ENCODE measurements at places on chromosomes 5 and 9.

GRCh38 chr5:16431490-16431889 is 34.1 kb downstream of the ZNF622 start:
- DNase-seq: no peak

- no peak for DNase-seq
Measured at GRCh38 chr5:119255571-119256356, 100.1 kb upstream of the TNFAIP8 start.

- DNase-seq: no peak
Measured at GRCh38 chr9:9061627-9062026, 1262.0 kb upstream of the DMAC1 start.

GRCh38 chr9:109022873-109023272 is 9.6 kb upstream of the CTNNAL1 start:
- no peak for DNase-seq

DNA sequence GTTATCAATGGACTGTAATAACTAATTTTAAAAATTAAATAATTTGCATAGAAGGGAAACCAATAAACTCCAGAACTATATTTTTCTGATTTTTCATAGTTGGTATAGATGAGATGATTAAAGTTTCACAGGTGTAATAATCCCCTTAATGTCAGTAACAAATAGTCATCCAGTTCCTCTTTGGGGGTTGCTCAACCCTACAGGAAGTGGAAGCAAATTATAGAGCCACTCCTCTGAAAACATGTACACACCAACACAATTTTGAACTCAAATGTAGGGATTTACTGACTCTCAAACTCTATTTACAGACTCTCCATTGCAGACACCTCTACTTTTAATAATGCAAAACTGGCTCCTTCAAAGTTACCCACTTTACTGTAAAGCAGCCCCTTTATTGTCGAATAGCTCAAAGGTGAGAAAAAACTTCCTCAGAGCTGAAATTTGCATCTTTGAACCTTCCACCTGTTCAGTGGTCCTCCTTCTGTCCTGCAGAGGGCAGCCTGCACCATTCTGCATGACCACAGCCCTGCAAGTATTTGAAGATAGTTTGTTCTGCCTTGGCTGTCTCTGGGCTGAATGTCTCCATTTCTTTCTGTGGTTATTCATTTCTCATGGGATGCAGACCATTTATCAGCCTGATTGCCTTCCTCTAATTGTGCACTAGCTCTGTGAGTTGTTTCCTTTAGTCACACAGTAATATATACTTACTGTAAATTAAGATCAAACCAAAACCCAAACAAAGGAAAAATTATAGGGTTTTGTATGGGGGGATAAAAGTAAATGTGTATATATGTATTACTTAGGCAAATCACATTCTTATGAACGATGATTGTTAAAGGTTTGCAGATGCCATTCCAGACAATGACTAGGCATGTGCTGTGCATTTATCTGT is 383.2 kb upstream of the SGCD start:
- DNase-seq: peak; percentile 10

GRCh38 chr5:42057254-42057690 is 132.2 kb downstream of the FBXO4 start:
- no peak for DNase-seq

GRCh38 chr9:69218166-69218565 is 44.1 kb downstream of the TJP2 start:
- no peak for DNase-seq

GRCh38 chr5:112614986-112615385 is 122.7 kb upstream of the APC start:
- DNase-seq: no peak

- DNase-seq: no peak
Measured at GRCh38 chr9:89541798-89542197, 43.9 kb upstream of the SEMA4D start.

GRCh38 chr9:3906437-3907213 is 380.8 kb upstream of the RFX3 start:
- no peak for DNase-seq

DNA sequence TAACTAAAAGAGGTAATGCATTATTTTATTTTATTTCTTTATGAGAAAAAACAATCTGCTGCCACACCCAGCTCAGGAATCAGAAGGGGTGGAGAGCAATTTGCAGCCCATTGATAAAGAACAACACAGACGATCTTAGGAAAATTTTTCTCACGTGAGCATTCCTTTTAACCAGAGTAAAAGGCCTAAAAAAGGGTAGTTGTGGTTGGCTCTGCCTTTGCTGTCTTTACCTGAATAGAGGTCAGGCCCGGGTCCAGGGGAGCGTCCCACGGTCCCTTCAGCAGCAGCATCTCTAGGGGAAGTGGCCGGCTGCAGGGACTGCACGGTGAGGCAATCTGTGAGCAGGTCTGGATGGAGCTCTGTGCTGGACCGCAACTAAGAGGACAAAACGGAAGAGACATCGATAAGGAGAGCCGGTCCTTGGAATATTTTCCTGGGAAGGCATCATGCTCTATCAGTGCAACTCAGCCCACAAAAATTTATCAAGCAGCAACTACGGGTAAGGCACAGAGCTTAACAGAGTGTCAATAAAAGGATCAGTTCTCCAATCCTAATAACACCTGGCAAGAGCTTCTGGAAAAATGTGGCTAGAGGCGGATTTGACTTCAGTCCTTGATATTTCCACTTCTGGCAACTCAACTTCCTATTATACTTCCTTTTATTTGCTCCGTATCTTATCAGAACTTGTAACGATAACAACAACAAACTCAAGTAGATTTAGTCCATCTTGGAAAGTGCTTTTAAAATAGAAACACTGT is 372.8 kb upstream of the RFX3 start:
- DNase-seq: no peak

GRCh38 chr9:127123064-127123890 is 842 bp upstream of the ANGPTL2 start:
- no peak for DNase-seq

GRCh38 chr5:117652036-117652957 is 1077.7 kb upstream of the SEMA6A start:
- DNase-seq: no peak

DNA sequence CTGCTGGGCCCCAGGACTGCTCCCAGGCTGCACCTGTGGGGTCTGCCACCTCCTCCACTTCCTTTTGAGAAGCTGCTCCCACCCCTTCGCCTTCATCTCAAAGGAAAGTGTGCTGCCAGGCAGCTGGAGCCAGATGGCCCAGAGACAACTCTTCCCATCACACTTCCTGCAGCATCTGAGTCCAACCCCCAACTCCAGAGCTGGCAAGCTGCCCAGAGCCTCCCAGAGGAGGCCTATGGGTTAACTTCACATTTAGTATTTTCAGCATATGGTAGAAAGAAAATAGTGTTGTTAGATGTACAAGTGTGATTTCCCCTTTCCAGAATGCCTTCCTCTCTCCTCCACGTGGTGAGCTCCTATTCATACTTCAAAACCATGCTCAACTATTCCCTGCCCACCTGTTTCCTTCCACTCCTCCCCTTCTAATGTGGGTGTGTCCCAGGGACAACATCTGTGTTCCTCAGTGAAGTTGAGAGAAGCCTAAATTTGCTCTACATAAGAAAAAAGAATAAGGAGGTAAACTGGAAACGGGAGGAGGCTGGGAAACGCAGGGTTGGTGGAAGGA is 38.6 kb upstream of the KCNMB1 start:
- no peak for DNase-seq

DNA sequence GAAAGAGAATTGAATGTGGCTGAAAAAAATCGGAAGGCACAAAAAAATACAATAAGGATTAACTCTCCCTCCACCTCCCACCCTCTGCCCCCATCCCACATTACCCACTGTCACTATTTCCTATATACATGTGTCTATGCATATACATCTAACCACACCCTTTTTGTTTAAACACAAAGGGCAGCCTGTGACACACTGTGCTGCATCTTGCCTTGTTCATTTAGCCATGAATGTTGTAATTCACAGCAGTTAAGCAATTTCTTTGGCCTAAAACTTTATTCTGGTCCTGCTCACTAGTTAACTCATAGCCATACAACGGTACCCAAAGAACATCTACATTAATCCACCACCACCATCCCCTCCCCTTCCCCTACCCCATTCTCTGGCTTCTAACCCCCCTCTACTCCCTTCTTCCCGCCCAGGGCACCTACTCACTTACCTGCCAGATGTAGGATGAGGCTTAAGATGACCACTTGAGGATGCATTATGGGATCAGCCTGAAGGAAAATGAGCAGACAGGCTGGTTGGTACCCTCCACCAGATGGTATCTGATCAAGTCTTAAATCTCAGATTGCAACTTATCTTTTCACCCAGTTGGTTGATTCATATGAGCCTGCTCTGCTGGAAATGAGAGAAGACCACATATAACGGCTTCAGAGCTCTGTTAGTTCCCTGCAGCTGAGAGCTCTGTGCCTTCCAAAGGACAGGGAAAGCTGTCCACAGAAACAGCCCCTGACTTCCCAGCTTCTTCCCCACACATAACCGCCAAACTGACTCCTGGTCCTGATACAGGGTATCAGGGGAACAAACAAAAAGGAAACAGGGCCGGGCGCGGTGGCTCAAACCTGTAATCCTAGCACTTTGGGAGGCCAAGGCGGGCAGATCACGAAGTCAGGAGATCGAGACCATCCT is 1.2 kb downstream of the HAVCR1 start:
- no peak for DNase-seq

GRCh38 chr5:32869216-32869615 is 158.1 kb downstream of the NPR3 start:
- DNase-seq: no peak

DNA sequence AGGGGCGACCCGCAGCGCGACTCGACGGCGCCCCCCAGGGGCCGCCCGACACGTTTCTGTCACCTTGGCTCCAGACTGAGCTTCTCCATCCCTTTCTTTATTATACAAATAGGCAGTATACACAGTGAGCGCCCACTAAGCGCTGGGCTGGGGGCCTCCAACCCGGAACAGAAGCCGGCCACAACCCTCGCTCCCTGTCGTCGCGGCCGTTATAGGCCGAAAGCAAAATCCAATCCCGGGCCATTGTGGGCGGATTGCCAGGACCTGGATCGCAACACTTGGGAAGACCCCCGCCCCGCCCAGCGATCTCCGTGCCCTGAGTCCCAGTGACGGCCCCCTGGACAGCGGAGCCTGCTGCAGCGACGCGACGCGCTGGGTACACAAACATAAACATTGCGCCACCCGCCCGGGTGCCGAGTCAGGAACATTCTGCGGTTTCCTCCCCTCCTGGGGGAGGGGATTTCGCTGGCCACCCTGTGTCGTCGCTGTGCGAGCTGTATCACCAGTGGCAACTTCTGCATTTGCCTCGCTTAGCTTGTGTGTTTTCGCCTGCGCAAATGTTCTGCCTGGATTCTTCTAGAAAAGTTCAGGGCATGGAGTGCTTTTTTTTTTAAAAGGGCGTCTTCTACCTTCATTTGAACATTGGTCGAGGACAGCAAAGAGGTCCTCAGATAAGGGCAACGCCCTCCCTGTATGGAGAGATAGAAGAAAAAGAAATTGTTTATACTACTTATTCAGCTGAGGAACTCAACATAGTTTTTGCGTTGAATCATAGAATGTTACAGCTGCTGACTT is 1.3 kb upstream of the DUSP1 start:
- no peak for DNase-seq

DNA sequence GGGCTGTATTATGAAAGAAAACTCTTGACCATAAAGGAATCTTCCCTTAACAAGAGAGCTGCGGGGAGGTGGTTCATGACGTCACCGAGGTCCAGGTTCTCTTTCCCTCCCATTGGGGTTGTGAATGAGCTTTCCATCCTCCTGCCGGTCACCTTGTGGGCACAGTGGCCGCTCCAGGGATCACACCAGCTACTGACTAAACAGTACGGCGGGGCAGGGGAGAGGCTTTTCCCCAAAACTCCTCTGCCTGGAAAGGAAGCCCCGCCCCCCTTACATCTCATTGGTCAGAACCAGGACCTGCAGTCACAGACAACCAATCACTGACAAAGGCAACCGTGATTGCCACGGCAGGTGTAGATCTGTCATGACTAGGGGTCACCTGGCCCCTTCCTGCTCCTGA is 35.6 kb downstream of the ROR2 start:
- no peak for DNase-seq

- DNase-seq: no peak
Measured at GRCh38 chr9:20505574-20505973, 116.7 kb downstream of the MLLT3 start.

GRCh38 chr9:76687861-76688391 is 76.3 kb upstream of the PCA3 start:
- DNase-seq: no peak

DNA sequence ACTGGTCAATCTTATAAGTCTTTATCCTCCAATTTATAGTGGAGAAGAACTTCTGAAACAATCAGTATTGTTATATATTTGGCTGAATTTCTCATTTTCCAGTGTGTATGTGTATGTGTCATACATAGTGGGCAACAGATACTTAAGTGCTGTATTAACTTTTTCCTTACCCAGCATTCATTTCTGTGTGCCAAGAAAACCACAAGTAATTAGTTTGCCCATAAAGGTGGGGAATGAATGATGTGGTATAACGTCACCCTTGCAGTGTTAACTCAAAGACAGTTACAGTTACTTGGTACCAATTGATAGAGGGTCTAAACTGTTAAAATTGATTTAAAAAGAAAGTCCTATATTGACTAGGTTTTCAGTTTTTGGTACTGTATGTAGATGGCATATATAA is 2.0 kb downstream of the OGN start:
- no peak for DNase-seq

GRCh38 chr9:87181670-87182069 is 234.4 kb upstream of the GAS1 start:
- no peak for DNase-seq

DNA sequence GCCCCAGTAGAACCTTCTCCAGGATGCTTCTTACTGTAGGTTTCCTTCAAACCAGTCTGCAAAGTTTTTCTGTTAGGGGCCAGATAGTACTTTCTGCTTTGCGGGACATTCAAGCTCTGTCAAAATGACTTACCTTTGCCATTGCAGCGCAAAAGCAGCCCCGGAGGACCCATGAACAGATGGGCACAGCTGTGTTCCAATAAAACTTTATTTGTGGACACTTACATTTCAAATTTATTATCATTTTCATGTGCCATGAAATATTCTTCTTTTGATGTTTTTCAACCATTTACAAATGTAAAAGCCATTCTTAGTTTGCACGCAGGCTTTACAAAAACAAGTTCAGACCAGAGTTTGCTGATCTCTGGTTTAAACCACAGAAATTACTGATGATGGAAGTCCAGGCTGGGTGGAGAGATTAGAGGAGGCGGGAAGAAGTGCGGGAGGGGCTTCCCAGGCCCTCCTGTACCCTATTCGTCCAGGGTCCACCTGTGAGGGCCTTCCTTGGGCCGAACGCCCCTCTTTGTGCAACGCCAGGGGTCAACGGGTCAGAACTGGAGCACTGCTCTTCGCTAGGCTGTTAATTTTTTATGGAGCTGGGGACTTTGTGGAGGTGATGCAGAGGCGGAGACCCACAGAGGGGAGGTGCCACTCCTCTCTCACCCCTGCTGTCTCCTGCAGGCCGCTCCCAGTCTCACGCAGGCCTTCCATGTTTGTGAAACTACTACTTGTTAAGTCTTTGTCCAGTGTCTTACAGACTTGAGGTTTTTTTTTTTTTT is 7.6 kb upstream of the ASS1 start:
- DNase-seq: no peak

GRCh38 chr5:176180339-176180738 is 57.9 kb upstream of the SIMC1 start:
- no peak for DNase-seq

- no peak for DNase-seq
Measured at GRCh38 chr9:126494264-126494663, 119.5 kb upstream of the LMX1B start.

GRCh38 chr5:158431369-158432029 is 572.6 kb upstream of the CLINT1 start:
- DNase-seq: no peak

Measured in caudate nucleus (tissue), 63 donors.